ENCODE measurements at places on chromosomes 7 and 10.

- DNase-seq, result peak; percentile 4
Observed at GRCh38 chr10:2839081-2839725, 228.1 kb upstream of the PFKP start.

GRCh38 chr7:40192036-40192435 lies 57.2 kb downstream of the SUGCT start:
- no peak for DNase-seq

- DNase-seq, result no peak
Observed at GRCh38 chr10:133128126-133129070, 31.6 kb upstream of the KNDC1 start.

DNA sequence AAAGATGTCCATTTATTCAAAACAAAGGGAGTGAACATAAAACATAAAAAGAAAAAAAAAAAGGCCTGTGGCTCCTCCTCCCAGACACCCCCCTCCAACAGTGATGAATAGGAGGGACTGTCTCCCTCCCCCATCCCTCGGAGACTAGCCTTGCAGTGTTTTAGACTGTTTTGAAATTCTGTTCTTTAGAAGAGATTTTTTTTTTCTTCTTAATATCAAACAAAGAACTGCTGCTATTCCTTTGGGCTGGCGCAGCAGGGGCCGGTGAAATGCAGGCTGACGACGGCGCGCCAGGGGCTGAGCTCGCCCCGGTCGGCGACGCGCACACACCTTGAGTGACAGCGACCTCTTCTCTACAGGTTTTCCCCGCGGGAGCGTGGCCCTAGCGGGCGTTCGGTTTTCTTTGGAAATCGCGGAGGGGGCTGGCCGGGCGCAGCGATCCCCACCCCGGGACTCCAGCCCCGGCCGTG lies at the start of gene LANCL2:
TSS of gene LANCL2 (plus strand) at position 133 of the 470 bp plus-strand sequence. CDS start 689 bp downstream, outside the sequence.
- peak; percentile 14 for DNase-seq

DNA sequence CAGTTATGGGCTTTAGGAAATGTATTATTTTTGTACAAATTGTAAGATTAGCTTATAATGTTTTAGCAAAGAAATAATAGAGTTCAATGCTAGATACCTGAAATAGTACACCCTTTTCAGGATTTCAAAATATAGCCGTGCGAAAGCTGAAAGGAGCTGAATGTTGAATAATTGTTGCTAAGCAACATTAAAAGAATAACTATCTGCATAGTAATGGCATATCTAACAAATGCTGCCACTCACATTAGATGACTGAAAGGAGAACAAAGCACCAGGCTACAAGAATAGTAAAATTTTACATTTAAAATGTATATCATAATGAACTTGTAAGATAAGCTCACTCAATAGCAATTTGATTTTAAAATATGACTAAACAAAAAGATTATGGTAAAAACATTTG lies 82.5 kb downstream of the SDHAF3 start:
- no peak for DNase-seq

DNA sequence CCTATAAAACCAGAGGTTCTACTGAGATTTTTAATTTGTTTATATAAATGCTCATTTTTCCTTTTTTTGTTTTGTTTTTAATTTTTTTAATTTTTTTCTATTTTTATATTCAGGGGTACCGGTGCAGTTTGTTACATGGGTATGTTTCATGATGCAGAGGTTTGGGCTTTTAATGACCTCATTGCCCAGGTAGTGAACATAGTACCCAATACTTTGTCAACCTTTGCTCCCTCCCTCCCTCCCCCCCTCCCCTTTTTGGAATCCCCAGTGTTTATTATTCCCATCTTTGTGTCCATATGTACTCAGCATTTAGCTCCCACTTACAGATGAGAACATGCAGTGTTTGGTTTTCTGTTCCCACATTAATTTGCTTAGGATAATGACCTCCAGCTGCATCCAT lies 94.4 kb upstream of the NEBL start:
- DNase-seq, result no peak

- DNase-seq, result no peak
Observed at GRCh38 chr7:150947761-150948651, 30.1 kb downstream of the KCNH2 start.

GRCh38 chr10:29802171-29802570 lies 167.4 kb upstream of the SVIL start:
- DNase-seq, result no peak

GRCh38 chr10:101305320-101306241 lies 48.4 kb upstream of the BTRC start:
- no peak for DNase-seq

All from stimulated activated CD8-positive, alpha-beta memory T cell treated with anti-CD3 and anti-CD28 coated beads, Interleukin-7, amount 100 ng/mL, for 24 hours (primary cell).